ENCODE measurements at places on chromosomes 3 and 15.

DNA sequence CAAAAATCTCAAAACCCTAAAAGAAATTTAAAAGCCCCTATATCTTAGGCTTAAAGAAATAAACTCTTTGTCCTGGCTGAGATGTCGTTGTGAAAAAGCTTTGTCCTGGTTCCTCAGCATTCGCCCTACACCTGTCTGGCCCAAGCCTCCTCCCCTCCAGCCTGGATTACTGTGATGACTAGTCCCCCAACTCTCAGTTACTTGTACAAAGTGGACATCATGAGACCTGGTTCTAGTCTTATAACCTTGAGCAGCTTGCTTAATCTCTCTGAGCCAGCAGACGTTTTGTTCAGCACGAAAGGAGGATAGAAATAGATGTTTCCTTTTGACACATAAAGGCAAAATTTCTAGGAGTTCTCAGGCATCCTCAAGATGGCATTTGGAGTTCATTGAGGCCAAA, 51.6 kb downstream of the FILIP1L start:
- DNase-seq, result no peak

GRCh38 chr3:197749315-197749600, 425 bp upstream of the FYTTD1 start:
- peak; percentile 53 for DNase-seq

DNA sequence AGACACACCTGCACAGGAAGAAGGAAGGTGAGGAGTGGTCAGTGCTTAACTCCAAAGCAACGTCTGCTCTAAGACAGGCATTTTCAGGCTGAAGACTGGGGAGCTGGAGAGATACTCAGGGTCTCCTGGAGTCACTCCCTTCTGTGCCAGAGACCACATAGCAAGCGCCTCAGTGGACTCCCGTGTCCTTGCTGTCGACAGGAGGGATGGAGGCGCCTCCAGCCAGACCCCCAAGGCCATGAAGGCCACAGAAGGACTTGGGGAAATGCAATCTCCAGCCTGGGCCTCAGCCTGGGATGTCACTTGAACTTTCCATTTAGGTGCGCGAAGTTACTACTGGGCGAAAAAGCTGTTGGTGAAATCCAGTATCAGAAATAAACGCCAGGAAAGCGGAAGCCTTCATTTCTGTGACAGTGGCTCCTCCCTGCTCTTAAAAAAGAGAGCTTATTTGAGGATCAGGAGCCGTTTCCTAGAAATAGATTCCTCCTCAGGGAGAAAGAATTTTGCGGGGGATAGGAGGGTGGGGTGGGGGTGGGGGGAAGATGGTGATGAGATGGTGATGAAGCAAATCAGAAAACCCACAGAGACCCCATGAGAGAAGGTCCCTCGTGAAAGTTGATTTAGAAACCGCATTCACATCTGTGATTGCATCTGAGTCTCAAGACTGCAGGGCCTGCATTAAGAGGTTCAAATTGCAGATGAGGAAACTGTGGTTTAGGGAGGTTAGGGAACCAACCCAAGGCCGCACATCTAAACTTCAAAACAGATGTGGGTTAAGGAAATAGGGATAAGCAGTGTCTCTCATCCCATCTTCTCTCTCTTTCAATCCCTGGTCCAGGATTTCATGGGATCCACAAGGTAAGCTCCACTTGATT, 78.8 kb downstream of the ATP2B2 start:
- DNase-seq, result no peak

DNA sequence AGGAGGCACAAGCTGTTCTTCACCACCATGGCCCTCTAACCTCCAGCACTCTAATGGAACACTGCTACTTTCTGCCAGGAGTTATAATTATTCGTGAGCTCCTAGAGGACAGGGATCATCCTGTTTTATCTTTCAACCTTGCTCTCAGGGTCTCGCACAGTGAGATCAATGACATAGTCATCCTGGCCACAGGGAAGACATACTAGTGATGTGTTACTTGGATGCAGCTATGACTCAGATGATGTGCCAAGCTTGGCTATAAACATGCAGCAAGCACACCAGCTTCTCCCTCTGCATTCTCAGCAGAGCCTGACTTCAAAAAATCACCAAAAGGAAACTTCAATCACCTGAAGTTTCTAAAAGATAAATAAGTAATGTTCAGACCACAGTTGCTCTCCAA, 203.8 kb upstream of the HES1 start:
- no peak for DNase-seq

GRCh38 chr15:32965897-32966296, 228.6 kb downstream of the FMN1 start:
- no peak for DNase-seq

DNA sequence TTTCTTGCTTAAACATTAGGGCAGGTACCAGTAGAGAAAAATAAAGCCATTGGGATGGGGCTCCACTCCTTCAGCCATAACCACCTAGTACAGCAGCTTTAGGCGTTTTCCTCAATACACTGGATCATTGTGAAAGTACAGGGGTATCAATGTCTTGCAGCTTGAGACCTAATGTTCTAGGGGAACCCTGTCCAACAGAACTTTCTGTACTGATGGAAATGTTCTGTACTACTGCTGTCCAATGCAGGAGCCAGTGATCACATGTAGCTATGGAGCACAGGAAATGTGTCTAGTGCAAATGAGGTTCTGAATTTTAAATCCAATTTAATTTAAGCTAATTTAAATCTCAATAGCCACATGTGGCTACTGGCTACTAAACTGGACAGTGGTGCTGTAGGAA, 93.9 kb downstream of the NEDD4 start:
- no peak for DNase-seq

DNA sequence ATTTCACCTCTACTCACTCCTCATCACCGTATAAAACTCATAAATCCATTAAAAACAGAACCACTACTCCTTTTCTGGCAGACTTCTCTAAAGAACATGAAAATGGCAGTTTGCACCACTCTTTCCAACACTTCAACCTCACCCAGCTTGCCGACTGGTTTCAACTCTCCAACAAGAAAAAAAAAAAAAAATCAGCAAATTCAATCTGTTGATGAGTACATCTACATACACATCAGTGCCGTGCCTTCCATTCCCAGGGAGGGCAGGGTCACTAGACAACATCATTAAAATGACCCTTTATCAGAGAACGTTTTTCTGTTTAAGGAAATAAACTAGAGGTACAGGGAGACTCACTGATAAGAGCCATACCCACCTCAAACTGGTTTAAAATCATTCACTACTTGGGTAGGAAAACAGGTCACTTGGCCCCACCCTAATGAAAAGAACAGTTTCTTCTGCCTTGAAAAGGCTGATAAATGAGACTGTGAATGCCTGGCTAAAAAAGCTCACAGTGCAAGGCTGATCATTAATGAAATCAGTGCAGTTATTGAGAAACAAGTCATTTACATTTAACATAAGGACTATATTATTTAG, 6.0 kb downstream of the ANXA2 start:
- DNase-seq, result no peak

DNA sequence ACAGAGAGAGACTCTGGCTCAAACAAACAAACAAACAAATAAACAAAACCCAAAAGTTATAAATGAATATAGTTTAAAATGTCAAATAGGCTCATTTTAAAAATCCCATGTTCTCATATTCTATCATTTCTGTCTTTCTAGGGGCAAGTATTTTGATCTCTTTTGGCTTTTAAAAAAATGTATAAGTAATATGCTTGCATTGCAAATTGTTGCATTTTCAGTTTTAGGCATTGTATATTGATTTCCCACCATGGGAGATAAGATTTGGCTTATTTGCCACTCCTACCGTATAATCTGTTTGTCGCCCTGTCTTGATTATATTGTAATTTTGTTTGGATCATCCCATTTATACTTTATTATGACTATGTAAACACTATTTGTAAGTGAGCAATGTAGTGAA, 70.6 kb downstream of the PIAS1 start:
- no peak for DNase-seq

DNA sequence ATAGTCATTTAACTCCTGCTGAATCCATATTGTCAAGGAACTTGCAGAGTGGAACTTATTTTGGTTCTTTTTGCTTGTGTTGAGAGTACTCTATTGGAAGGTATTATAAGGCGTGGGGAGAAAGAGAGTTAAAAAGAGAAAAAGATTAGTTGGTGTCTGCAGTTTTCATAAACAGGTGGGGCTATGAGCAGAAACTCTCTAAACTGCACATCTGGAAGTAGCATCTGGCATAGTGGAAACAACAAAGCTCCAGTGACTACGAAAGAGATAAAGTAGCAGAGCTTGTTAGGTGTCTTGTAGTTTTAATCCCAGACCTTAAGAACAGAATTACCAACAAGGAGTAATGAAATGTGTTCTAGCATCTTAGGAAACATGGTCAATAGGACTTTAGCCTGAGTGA, 148.8 kb upstream of the SGO1 start:
- DNase-seq, result no peak

GRCh38 chr3:49867400-49867799, 2.3 kb downstream of the CAMKV start:
- no peak for DNase-seq

- no peak for DNase-seq
Observed at GRCh38 chr15:89074402-89075012, 13.7 kb upstream of the ABHD2 start.

GRCh38 chr3:170352936-170353335, 4.6 kb upstream of the SKIL start:
- peak; percentile 43 for DNase-seq

GRCh38 chr15:69958496-69959084, 139.1 kb downstream of the TLE3 start:
- DNase-seq, result no peak
